ENCODE measurements at places on chromosomes 4 and X.
A peak's percentile ranks its signal among the peaks of the same experiment; 100 is the strongest.

DNA sequence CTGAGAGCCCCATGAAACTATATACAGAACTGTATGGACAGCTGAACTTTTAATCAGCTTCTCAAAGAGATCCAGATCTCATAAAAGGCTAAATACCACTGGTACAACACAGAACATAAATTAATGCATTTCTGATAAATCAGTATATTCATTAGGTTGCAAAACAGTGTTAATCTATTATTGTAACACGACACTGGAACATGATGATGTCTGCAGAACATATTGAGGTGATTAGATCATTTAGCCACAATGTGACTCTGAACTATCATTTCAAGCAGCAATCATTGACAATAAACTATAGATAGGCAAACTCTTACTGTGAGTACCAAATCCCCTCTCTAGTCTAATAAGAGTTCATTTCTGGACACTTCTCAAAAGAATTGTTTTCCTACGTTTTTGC lies 50.3 kb downstream of the GASK1B start:
- DNase-seq, result no peak

GRCh38 chr4:20813700-20814099 lies 113.4 kb downstream of the PACRGL start:
- no peak for DNase-seq

- no peak for DNase-seq
These were observed 294.0 kb upstream of the UGT8 start for GRCh38 chr4:114304567-114304966.

GRCh38 chr4:42750091-42750490 lies 93.2 kb upstream of the ATP8A1 start:
- DNase-seq, result no peak

- no peak for DNase-seq
These were observed 53.6 kb downstream of the HHIP start for GRCh38 chr4:144699565-144699964.

GRCh38 chrX:149222040-149222439 lies 283.1 kb downstream of the IDS start:
- no peak for DNase-seq

- no peak for DNase-seq
These were observed 8.5 kb upstream of the GRIA3 start for GRCh38 chrX:123175366-123176122.

GRCh38 chr4:187065396-187065795 lies 341.7 kb upstream of the FAT1 start:
- no peak for DNase-seq

GRCh38 chr4:123114915-123115756 lies 192.7 kb upstream of the NUDT6 start:
- DNase-seq, result no peak

DNA sequence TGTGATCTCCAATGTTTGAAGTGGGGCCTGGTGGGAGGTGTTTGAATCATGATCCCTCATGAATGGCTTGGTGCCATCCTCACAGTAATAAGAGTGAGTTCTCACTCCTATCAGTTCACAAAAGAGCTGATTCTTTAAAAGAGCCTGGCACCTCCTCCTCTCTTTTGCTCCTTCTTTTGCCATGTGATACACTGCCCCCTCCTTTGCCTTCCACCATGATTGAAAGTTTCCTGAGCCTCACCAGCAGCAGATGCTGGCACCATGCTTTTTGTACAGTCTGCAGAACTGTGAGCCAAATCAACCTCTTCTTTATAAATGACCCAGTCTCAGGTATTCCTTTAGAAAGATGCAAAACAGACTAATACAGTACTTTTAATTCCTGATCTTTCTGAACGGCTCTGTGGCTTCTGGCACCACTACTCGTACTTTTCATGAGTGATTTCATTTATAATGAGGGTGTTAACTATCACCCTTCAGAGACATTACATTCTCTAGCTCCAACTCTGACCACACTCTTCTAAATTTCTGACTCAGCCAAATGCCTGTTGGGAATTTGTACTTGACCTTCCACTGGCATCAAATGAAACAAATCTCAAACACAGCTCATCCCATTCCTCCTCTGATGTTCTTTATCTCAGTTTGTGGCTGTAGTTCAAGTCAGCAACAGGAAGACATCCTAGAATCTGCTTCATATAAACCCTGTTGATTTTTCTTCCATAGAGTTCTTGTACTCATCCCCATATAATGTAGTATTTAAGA lies 4.2 kb downstream of the UFSP2 start:
- DNase-seq, result no peak

DNA sequence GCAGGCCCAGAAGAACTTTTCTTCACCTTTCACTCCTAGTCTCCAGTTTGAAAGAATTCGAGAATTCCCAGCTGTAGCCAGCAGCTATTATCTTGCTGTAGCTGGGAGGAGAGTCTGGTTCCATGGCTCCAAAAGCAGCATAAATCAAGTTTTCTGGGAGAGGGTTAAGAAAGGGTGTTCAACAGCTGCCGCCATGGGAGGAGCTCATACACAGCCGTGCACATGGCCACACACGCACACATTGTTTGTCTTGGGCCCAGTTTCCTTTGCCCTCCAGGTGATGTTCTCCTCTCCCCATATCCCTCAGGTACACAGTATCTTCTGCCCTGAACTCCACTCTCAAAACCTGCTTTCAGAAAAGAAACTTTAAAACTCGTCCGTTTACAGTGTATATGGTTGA lies 4.1 kb upstream of the GPC3 start:
- DNase-seq, result no peak

GRCh38 chr4:185529413-185529812 lies 5.9 kb downstream of the PDLIM3 start:
- no peak for DNase-seq

GRCh38 chr4:41661442-41662076 lies 87.0 kb downstream of the PHOX2B start:
- peak; percentile 80 for DNase-seq

DNA sequence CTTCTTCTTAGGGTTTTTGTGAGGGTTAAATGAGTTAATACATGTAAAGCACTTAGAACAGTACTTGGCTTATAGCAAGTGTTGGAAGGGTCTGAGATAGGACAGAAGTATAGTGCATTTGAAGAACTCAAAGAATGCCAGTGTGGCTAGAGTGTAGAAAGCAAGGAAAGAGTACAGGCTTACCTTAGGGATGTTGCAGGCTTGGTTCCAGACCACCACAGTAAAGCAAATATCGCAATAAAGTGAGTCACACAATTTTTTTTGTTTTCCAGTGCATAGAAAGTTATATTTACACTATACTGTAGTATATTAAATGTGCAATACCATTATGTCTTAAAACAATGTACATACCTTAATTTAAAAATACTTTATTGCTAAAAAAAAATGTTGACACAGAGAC lies 41.3 kb downstream of the KIF4A start:
- DNase-seq, result no peak

- DNase-seq, result no peak
These were observed 229.0 kb downstream of the PABPC4L start for GRCh38 chr4:133972586-133972985.

DNA sequence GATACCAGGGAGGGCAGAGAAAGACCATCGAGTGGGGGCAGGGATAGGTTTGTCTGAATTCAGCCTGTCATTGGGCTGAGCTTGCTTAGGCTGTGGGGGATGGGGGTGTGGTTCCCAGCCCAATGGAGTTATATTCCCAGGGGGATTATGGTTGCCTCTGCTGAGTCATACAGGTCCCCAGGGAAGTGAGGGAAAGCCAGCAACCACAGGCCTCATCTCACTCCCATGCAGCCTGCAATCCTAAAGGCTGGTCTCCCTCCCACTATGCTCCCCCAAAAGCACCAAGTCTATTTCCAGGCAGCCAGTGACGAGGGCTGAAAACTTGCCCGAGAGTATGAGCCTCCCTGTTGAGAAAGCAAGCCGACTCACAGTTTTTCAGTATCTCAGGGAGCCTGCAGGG lies 39.3 kb downstream of the AFM start:
- DNase-seq, result no peak

DNA sequence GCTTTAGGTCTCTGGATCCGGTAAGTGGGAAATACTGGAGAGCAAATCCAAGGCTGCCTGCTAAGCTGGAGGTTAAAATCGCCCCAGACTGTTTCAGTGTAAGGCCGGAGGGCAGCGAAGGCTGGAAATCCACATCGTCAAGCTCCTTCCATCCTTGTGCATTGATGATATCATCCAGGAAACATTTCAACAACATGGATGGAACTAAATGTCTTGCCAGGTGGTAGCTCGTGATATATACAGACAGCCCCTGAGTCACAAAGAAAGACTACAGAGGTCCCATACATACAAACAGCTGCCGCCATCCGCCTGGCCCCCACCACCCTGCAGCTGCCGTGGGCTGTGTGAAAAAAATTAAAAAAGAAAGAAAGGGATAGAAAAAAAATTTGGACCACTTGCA lies 148.9 kb upstream of the RBPJ start:
- no peak for DNase-seq

DNA sequence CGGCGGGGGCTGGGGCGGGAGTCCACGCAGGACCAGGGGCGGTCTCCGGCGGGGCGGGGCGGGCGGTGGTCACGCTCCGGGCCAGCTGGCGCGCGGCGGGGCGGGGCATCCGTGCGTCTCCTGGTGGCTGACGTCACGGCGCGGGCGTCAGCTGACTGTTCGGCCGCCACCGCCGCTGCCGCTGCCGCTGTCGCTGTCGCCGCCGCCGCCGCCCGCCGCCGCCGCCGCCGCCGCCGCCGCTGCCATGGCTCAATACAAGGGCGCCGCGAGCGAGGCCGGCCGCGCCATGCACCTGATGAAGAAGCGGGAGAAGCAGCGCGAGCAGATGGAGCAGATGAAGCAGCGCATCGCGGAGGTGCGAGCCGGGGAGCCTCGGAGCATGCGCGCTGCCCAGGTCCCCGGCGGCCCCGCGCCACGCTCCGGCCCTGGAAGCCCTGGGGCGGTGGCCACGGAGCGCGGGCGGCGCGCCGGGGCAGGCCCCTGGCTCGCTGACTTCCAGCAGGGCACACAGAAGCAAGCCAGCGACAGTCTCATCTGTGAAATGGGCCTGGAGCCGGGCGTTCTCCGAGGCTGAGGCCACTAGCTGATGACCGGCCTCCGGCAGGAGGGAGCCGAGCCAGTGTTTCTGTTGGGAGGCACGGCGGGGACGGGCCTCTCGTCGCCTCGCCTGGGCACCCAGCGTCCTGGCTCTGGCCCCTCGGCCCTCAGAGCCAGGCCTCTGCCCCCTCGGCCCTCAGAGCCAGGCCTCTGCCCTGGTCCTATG lies at the start of gene FAM50A:
TSS of gene FAM50A (plus strand) at position 150 of the 763 bp plus-strand sequence. CDS start at position 245, 95 bp downstream.
- DNase-seq, result peak; percentile 88

- DNase-seq, result no peak
These were observed 2353.5 kb downstream of the ARAP2 start for GRCh38 chr4:33890841-33891240.

DNA sequence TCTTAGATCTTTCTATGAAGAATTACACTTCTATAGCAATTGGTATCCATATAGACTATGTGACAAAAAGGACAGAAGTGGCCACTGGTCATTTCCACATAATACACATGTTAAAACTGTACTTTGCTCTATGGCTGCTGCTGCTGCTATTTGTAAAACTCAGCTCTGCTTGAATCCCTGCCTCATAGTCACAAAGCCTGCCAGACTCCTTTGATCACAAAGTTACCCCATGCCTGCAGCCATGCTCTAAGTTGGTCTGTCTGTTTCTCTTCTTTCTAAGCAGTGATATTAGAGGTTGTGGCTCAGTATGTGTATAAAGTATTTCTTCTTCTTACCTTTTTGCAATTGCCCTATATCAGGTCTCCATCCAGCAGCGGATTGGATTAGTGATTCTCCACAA lies 210.9 kb downstream of the GRID2 start:
- DNase-seq, result no peak

- no peak for DNase-seq
These were observed 11.8 kb downstream of the HDAC6 start for GRCh38 chrX:48813644-48814043.

- no peak for DNase-seq
These were observed 300.7 kb upstream of the BOD1L1 start for GRCh38 chr4:13928214-13928613.

DNA sequence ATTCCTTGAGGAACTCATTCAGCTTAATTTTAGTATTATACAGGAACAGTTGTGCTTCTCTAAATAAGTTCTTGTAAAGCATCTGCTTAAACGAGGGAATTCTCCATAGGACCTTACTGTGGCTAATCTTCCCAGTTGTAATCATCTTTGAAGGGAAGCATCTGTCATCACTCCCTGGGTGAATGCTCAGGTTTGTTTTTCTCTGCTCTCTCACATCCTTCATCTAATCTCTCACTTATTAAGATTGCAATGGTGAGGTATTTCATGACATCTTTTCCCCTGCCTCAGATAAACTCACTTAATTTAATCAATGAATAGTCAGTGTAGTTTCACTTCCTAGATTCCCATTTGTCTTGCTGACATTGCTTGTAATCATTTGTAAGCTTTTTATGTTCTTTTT lies 121.8 kb upstream of the ADAMTS3 start:
- no peak for DNase-seq

- no peak for DNase-seq
These were observed 25.6 kb downstream of the ZRSR2 start for GRCh38 chrX:15815779-15816437.

GRCh38 chrX:129640737-129641136 lies 14.0 kb downstream of the APLN start:
- no peak for DNase-seq

GRCh38 chr4:15020502-15021286 lies 18.4 kb downstream of the CPEB2 start:
- no peak for DNase-seq

DNA sequence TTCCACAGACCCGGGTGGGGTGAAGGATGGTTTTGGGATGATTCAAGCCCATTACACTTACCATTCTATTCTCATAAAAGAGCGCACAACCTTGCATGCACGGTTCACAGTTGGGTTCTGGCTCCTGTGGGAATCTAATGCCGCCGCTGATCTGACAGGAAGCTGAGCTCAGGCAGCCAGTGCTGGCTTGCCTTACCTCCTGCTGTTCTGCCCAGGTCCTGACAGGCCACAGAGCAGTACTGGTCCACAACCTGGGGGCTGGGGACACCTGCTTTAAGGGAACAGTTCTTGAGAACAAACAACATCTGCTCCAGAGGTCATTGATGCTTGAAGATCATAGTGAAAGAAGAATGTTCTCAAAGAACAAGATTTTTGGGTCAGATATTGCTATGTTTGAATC lies 8.0 kb upstream of the HS3ST1 start:
- no peak for DNase-seq

GRCh38 chrX:72100824-72101351 lies 30.8 kb downstream of the RTL5 start:
- no peak for DNase-seq

GRCh38 chr4:101701551-101701950 lies 89.0 kb upstream of the BANK1 start:
- DNase-seq, result no peak

- DNase-seq, result no peak
These were observed 28.2 kb upstream of the SPARCL1 start for GRCh38 chr4:87557348-87557747.

DNA sequence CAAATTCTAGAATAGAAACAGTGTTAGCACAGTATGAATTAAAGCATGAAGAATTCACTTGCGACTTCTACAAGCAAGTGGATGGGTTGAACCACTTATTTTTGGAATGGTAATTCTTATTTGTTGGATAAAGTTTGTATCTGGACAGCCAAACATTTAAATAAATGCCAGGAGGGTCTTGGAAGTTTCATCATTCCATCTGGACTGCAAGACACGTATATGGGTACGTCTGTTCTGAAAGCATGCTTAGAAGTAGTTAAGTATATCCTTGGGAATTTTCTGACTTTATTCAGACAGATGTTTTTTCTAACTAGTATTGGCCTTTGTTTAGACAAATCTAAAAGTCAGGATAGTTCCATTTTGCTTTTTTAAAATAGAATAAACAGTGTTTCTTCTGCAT lies 77.5 kb upstream of the CASK start:
- DNase-seq, result no peak

- no peak for DNase-seq
These were observed 407.3 kb upstream of the SLIT2 start for GRCh38 chr4:19844446-19844845.

Data from sciatic nerve (tissue), 2 donors.